ENCODE measurements at places on chromosomes 1 and 21. TPM values are rescaled to one million over a fixed set of nuclear protein-coding genes. Genes with fewer than 3 reads are reported as not detected.

The FCRL2 gene
- not detected for total RNA-seq

The CREG1 gene
- 3.3 TPM for total RNA-seq

The A3GALT2 gene
- not detected for total RNA-seq

The LRRC38 gene
- total RNA-seq = not detected

The NEK2 gene
- 35.0 TPM for total RNA-seq

The ANGPTL7 gene
- under 0.01 TPM for total RNA-seq

All from IMR-90 (cell line).